ENCODE measurements at places on chromosomes 11 and 22.

- DNase-seq: no peak
Measured at GRCh38 chr11:65090628-65091027, 5.4 kb upstream of the VPS51 start.

DNA sequence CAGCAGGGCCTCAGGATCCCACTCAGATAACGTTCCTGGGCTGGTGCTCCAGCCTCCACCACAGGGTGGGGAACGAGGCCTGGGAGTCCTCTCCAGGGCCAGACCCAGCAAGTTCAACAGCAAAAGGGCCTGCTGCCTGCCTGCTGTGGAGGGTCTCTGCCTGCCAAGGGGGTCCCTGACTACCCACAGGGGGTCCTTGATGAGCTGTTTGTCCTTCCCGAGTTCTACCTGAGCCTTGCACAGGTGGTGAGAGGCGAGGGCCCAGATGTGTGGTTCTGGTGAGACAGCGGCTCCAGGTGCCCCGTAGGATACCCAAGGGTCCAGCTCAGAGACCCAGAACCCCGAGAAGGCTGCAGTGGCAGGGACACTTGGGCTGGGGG is 4.4 kb downstream of the DUSP8 start:
- DNase-seq: no peak

GRCh38 chr11:86630229-86630981 is 42.0 kb downstream of the ME3 start:
- DNase-seq: no peak

DNA sequence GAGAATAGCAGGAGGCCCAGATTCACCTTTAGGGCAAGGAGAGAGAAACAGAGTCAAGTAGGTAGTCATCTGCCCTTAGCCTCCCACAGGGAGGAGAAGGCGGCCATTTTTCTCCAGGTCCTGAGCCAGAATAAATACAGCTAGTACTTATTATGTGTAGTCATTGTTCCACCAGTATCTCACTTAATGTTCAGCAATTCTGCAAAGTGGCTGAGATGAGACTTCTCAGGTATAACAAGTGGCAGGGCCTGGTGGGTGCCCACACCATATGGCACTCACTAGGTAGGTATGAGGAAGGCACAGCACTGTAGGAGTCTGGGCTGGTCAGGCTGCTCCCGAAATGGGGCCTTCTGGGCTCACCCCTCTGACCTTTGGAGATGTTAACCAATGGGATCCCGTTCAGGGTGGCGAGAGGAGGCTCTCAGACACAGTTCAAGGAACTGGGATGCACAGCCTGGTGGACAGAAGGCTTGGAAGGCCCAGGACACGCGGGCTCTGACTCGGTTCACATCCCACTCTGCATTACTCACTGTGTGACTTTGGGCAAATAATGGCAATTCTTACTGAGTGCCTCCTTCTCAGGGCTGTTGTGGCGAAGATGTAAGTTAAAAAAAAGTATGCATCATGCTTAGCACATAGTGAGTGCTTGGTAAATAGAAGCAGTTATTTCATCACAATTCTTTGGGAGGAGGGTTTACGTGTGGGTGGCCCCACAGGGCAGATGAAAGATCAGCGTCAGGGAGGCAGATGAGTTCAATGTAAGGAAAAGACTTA is 25.1 kb downstream of the RTN4RL2 start:
- no peak for DNase-seq

GRCh38 chr11:114145166-114145775 is 85.8 kb downstream of the ZBTB16 start:
- DNase-seq: no peak

GRCh38 chr11:7278314-7278917 is 26.7 kb downstream of the SYT9 start:
- no peak for DNase-seq

DNA sequence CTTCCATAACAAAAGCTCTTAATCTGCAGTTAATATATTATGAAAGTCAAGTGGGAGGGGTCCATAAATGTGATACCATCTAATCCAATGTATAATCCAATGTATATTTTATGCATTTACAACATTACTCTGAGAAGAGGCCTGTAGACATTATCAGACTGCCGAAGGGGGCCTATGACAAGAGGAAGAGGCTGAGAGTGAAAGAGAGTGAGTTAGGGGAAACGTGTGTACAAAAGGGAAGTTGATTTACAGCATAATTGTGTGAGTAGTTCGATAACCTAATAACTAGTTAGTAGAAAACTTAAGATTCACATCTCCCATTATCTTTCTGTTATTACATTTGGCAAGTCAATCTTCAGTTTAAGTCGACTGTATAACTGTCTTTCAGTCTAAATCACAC is 86.6 kb downstream of the DDX10 start:
- DNase-seq: no peak

- no peak for DNase-seq
Measured at GRCh38 chr22:24810043-24810749, 4.2 kb downstream of the SGSM1 start.

DNA sequence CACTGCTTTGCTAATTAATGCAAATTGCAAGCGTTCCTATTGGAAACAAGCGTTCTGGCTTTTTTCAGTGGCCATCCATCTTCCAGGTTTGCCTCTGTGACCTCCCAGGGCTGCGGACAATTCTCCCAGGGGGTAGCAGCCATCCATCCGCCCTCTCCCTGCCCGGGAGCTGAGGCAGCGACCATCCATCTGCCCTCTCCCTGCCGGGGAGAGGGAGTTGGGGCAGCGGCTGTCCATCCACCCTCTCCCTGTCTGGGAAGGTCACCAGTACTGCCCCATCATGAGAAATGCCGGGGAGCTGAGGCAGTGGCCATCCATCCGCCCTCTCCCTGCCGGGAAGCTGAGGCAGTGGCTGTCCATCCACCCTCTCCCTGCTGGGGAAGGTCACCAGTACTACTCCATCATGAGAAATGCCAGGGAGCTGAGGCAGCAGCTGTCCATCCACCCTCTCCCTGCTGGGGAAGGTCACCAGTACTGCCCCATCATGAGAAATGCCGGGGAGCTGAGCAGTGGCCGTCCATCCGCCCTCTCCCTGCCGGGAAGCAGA is 394.7 kb downstream of the BRD1 start:
- DNase-seq: no peak

DNA sequence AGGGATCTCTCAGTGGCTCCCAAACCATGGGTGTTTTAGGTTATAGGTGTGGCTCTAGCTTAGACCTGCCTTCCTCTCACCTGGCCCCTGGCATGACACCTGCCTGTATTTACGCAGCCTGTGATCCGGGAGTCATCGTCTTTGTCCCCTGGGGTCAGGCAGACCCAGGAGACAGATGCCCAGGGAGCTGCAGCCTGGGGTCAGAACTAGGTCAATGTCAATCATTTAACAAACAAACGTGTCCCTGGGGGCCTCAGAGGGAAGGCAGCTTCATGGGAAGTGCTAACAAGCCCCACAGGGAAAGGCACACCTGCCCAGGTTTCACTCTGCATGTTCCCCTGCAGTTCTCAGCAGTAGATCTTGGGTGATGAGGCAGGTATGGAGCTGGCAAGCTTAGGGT is 12.0 kb downstream of the BACE1-AS start:
- DNase-seq: no peak

DNA sequence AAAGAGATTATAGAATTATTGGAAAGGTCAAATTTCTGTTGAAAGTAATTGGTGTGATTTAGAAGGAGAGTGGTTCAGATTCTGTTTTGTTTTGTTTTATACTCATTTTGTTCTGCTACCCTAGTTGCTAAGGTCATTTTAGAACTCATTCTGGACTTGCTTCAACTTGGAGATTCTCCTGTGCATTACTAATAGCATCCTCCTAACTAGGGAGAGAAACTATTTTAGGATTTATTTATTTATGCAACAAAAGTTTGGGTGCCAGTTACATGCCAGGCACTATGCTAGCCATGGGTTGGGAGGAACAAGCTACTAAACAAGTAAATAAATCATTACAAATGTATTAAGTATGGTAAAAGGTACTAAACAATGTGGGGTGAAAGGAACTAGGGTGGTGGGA is 84.0 kb downstream of the YAP1 start:
- DNase-seq: no peak

DNA sequence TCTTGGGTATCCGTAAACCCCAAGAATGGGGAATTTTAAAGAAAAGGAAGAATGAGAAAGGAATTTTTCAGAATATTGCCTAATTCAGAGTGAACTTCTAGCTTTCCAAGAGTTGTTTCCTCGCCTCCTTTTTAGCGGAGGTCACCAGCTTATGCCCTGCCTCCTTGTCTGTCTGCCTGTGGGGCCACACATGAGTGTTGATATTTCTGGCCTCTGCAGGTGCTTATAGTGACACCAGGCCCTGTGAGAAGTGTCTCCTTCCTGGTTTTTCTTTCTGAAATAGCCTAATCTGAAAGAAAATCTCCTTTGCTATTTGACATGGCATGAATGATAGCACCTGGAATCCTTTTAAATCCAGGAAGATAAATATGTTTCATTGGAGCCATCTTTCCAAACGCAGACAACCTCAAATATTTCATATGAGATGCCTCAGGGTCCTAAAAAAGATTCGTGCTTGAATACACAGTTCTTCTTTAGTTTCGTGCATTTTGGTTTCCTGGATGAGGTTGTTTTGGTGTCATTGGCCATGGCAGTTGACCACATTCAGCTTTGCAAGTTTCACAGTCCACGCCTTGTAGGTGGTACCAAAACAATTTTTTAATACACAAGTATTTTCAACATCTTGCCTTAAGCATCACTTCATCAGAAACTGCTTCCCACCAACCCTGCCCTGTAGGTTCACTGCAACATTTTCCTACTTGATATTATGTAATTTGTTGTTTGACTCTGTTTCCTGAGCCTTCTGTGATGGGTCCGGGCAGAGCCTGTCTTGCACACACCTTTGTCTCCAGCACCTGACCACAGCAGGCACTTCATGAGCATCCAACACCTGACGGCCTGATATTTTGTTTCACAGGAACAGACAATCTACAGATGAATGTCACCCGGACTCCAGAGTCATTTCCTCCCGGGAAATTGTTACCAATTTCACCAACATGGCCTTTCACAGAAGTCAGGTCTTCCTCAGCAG is 159.4 kb downstream of the C11orf91 start:
- no peak for DNase-seq

DNA sequence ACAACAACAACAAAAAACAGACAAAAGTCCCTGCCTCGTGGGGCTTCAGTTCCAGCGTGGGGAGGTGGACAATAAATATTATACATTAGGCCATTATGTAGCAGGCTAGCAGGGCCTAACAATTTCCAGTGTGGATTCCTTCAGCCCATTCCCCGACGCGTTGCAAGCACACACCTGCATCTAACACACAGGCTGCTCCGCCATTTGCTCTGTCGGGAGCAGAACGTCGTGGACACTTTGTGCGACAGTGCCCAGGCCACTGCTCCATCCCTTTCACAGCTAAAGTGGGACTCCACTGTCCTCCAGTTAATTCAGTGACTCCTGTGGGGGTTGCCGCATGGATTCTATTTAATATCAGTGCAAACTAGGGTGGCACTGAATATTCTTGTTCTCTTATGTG is 10.9 kb upstream of the FGF3 start:
- DNase-seq: no peak

DNA sequence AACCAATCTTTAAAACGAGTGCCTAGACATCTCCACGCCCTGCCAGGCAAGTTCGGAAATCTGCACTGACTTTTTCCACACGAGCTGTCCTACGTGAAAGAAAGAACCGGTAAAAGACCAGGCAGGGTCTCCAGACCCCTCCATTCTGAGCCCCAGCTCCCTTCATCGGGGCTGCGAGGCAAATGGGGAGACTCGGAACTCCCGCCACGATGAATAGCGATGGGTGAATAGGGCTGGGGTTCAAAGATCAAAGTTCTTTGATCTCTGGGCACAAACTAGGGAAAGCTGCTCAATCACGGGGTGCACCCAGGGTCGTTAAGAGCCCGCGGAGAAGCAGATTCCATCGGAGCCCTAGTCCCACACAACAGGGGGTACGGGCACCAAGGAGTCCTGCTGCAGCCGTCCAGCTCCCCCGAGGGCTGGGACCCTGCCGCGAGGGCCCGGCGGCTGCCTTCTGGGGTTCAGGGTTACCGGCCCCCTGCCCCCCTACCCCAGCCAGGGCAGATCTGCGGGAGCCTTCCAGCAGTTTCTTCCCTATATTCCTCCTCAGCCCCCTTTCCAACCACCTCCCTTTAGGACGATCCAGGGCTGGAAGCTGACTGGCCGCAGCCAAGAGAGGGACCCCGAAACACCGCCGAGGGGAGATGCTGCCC is 1.1 kb downstream of the LRP4 start:
- DNase-seq: no peak

- no peak for DNase-seq
Measured at GRCh38 chr11:43644621-43645299, 35.8 kb upstream of the HSD17B12 start.

GRCh38 chr22:50443197-50443596 is 31.6 kb downstream of the SBF1 start:
- no peak for DNase-seq

GRCh38 chr11:114148013-114148382 is 88.5 kb downstream of the ZBTB16 start:
- no peak for DNase-seq

DNA sequence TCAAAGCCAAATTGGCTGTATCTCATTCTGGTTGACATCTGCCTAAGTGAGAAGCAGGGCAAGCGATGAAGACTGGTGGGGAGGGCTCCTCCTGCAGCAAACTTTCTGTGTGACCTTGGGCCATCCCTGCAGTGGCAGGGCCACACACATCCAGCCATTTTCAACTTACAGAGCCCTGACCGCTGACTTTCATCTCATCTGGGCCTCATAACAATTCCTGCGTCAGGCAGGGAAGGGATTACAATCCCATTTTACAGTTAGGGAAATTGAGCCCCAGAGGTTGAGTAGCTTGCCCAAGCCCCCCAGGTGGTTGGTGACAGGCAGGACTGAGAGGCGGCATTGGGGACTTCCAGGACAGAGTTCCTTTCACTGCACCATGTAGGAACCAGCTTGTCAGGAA is 21.9 kb downstream of the TPBGL start:
- no peak for DNase-seq

DNA sequence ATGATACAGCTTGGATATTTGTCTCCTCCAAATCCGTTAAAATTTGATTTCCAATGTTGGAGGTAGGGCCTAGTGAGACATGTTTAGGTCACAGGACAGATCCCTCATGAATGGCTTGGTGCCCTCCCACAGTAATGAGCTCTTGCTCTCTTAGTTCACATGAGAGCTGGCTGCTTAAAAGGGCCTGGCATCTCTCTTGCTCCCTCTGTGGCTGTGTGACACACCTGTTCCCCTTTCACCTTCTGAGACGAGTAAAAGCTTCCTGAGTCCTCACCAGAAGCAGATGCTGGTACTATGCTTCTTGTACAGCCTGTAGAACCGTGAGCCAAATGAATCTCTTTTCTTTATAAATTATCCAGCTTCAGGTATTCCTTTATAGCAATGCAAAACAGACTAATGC is 3.5 kb downstream of the VPS37C start:
- DNase-seq: no peak

Data from amniotic stem cell (primary cell).